ENCODE measurements at places on chromosomes 7 and 10.

DNA sequence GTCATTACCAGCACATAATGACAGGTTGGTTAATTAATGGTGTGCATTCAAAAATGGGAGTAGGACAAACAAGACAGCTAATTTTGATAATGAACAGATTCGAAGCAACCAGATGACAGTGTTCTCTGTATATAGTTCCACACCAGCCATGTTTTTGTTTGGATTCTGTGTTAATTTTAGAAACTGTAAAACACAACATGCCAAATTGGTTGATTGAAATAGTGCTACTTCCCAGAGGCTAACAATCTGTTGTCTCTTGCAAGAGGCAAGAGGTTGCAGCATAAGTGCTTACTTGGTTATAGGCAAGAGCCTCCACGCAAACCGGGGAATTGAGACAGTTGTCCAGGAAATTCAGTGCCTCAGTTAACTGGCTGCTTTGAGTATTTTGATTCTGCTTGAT, 170.2 kb upstream of the HABP2 start:
- no peak for DNase-seq

- no peak for DNase-seq
Observed at GRCh38 chr7:40200791-40201190, 66.0 kb downstream of the SUGCT start.

- DNase-seq, result peak; percentile 3
Observed at GRCh38 chr7:116122972-116123595, 87.3 kb upstream of the TES start.

DNA sequence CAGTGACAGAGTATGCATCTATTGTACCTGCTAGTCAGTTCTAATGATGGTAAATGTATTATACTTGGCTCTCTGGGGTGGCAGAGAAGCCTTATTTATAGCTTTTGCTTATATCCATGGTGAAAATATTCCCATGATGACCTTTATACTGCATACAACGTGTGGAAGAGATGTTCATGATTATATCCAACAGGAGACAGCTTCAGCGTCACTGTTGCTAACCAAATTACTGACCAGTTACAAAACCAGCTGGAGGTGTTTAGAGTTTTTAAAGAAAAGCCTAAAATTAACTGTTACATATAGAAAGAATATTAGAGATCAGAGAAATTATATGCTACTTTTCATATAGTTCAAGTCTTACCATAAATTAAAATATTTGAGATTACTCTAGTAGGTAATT, 280.8 kb downstream of the ETV1 start:
- no peak for DNase-seq

DNA sequence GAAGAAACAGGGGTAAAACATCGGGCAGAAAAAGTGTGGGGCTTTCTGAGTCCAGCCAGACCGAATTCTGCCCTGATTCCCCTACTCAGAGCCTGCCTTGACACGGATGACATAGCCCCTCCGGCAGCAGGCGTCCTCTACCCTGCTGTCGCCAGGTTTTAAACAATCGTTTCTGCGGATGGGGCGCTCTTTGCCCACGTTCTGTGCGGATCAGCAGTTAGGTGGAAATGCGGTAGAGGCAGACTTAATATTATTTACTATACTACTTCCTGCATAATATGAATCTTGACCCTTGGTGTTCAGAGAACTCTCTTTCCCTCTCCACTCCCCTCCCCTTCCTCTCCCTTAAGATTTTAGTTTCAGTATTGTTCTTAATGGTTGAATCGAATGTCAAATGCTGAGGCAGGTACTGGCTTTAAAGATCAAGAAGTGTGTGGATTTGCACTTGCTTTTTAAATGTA, 2.4 kb downstream of the GATA3 start:
- no peak for DNase-seq

DNA sequence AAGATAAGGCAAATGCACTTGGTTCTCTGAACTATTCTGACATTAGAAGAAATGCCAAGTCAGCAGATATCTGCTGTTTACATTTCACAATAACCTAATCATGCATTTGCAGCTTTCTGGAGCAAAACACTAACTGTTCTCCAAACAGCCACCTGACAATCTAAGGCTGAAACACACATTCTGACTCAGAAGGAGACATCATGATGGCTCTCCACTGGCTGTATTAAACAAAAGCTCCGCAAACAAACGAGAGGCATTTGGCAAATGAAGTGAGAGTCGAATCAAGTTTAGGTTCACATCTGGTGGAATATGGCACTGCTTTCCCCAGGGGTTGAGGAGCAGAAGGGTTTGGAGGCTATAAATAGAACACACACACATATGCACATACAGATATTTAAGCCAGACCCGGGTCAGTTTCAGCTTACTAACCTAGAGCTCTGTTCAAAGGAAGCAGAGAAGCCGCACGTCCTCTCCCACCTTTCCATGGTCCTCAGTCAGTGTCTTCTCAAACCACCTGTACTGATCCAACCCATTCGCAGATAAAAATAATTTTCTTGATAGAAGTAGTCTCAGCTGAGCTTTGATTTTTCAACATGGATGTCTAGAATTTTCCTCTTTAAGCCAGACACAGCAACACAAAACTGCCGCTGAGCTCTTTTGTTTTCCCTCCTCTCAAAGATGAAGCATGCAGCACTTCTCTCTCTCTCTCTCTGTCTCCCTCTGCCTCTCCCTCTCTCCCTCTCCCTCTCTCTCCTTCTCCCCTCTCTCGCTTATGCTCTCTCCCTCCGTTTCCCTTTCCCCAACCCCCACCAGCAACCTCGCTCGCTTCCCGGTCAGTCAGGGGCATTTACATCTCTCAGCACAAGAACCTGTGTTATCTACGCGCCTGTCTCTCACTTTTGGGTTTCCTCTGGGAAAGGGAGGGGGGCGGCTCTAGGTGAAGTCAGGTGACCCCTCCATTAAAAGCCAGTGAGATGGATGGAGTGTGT, 682.8 kb downstream of the MAGI2 start:
- DNase-seq, result no peak

GRCh38 chr7:1290679-1291356, 58.1 kb downstream of the UNCX start:
- DNase-seq, result no peak

DNA sequence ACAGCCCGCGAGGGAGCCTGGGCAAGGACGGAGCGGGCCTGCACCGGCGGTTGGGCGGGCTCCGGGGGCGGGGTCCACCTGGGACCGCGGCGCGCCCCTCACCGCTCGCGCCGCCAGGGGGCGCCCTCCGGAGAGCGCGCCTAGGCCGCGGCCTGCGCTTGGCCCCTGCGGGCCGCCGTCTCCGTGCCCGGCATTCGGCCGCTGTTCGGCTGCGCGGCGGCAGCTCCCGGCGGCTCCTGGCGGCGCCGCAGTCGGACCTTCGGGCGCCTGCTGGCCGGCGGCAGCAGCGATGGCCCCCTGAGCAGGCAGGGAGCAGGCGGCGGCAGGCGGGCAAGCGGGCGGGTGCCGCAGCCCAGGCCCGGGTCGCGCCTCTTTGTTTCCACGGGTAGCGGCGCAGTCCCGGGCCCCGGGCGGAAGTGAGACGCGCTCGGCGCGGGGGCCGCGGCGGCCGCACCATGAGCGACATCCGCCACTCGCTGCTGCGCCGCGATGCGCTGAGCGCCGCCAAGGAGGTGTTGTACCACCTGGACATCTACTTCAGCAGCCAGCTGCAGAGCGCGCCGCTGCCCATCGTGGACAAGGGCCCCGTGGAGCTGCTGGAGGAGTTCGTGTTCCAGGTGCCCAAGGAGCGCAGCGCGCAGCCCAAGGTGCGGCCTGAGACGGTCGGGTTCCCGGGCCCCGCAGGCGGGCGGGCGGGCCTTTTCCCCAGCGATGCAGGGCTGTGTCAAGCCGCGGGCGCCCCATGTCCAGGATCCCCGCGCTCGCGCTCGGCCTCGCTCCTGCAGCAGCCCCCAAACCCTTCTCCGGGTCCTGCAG, at the start of gene INTS15:
Gene INTS15, plus strand, starts transcription at position 193 of the 816 bp plus-strand sequence. Its CDS starts 263 bp downstream, at position 456.
- peak; percentile 89 for DNase-seq

- no peak for DNase-seq
Observed at GRCh38 chr7:70230761-70231160, 632.5 kb downstream of the AUTS2 start.

- DNase-seq, result no peak
Observed at GRCh38 chr10:98417481-98417959, 2.5 kb upstream of the PYROXD2 start.

GRCh38 chr7:7327423-7327822, 145.1 kb downstream of the C1GALT1 start:
- DNase-seq, result no peak

DNA sequence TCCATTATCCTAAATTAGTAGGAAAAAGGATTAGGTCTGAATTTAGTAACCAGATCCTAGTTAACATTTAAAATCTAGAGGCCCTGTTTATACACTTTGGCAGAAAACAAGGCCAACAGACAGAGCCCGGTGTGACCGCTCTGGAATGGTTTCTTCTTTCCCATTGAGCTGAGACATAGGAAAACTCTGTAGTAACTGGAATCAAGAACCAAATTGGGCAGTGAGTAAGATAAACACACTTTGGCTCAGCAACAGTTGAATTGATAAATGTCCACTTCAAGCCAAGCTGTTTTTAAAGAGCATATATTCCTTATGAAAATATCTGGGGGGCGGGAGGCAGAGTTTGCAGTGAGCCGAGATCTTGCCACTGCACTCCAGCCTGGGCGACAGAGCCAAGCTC, 343.7 kb upstream of the SEMA3A start:
- DNase-seq, result no peak

GRCh38 chr7:83941300-83941699, 253.3 kb downstream of the SEMA3A start:
- DNase-seq, result no peak

DNA sequence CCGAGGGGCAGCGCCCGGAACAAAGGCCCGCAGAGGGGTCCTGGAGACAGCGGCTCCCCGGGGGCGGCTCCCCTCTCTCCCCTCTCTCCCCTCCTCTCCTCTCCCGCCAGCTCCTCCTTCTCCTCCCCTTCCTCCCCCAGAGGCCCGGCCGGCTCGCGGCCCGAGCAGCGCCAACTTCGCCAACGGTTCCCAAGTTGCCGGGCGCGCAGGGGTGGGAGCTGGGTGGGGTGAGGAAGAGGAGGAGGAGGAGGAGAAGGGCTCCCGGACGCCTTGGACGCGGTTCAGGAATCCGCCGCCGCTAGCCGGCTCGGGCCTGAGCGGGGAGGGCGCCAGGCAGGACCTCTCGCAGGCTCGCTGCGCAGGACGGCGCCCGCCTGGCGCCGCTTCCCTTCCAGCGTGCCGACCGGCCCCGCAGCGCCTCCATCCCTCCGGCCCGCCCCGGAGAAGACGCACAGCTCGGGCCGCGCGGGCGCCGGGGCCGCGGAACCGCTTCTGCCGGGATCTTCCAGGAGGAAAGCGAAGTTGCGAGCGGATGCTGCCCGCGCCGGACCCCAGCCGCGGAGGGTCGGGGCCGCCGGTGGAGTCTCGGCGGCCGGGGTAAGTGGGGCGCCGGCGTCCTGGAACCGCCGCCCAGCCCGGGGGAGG, at the start of gene CHST3:
Gene CHST3, plus strand, starts transcription at position 298 of the 645 bp plus-strand sequence. CDS start 41,448 bp downstream, outside the sequence.
- DNase-seq, result peak; percentile 48

GRCh38 chr10:78436706-78437406, 403.2 kb downstream of the RPS24 start:
- no peak for DNase-seq

DNA sequence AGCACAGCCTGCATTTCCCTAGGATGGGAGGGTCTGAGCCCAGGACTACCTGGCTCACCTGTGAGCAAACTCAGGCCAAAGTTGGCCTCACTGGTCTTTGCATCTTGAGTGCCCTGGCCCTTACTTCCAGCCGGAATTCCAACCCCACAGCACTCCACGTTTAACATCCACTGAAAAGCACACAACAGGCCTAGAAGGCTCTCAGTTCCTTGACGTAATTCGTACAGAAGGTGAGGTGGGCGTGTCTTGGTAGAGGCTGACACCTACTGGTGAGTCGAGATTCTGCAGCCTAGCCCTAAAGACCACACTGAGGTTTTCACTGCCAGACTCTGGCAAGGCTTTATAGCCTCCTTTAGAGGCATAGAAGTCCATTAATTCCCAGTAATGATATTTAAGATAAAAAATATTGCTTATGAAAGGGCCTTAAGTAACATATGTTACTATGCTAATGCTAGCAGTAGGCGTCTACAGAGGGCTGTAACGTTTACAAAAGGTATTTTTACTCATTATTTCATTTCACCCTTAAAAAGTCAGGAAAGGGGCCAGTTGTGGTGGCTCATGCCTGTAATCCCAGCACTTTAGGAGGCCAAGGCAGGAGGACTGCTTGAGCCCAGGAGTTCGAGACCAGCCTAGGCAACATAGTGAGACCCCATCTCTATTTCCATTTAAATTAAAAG, 95.8 kb downstream of the HIP1 start:
- peak; percentile 59 for DNase-seq

- DNase-seq, result no peak
Observed at GRCh38 chr7:16271990-16272665, 149.2 kb downstream of the CRPPA start.

DNA sequence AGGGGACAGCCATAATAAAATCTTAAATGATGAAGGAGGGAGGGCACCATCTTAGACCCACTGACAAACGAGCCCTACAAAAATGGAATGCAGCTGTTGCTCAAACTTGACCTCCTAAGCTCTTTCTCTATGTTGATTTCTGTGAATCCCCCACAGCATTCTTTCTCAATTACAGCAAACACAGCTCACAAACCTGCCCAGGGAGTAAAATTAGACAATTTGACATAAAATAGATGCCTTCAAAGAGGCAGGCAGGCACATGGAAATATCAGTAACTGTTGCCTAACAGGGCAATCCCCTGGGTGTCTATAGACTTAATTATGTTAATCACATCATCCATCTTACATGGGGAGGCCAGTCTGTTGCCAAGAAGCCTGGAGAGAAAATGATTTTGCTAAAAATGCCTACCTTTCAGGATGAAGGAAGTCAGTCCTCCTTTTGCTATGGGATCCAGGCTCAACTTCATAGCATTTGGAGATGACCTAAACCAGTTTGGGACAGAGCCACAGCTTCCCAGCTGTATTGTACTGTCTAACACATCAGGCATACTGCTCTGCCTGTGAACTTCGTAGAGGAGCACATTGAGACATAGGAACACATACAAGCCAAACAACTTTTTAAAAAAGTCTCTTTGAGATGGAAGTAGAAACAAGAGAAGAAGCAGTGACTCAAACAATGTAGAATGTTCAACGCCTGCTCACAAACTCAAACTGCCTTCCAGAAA, 1177.4 kb downstream of the SORCS1 start:
- DNase-seq, result no peak

- DNase-seq, result no peak
Observed at GRCh38 chr7:92020636-92021035, 80.0 kb downstream of the AKAP9 start.

DNA sequence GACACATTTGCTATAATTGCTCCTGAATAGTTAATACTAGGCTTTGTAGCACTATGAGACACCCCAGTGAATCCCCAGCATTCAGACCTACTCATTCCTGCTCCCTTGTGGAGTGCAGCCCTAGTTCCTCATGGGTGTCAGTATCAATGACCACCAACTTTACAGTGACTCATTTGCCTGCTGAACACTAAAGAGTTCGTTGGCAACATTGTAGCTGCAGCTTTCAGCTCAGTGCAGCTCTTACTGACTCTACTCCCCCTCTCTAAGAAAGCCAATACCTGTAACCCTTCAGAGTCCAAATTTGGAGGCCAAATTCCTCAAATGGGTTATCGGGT, 127.1 kb upstream of the MTPN start:
- DNase-seq, result no peak

GRCh38 chr10:6405713-6406112, 174.4 kb downstream of the PRKCQ start:
- DNase-seq, result no peak

- no peak for DNase-seq
Observed at GRCh38 chr7:133629701-133630100, 376.8 kb downstream of the EXOC4 start.

- no peak for DNase-seq
Observed at GRCh38 chr10:117860135-117860534, 186.6 kb downstream of the RAB11FIP2 start.

GRCh38 chr7:5523052-5523711, 99.5 kb upstream of the TNRC18 start:
- no peak for DNase-seq

GRCh38 chr7:41940760-41941343, 238.0 kb upstream of the INHBA start:
- DNase-seq, result peak; percentile 33
